ENCODE measurements at places on chromosomes 5 and 9.

- no peak for DNase-seq
Measured at GRCh38 chr9:107269681-107270080, 13.4 kb upstream of the RAD23B start.

GRCh38 chr9:109536859-109537258 is 38.8 kb upstream of the PTPN3 start:
- DNase-seq = no peak

DNA sequence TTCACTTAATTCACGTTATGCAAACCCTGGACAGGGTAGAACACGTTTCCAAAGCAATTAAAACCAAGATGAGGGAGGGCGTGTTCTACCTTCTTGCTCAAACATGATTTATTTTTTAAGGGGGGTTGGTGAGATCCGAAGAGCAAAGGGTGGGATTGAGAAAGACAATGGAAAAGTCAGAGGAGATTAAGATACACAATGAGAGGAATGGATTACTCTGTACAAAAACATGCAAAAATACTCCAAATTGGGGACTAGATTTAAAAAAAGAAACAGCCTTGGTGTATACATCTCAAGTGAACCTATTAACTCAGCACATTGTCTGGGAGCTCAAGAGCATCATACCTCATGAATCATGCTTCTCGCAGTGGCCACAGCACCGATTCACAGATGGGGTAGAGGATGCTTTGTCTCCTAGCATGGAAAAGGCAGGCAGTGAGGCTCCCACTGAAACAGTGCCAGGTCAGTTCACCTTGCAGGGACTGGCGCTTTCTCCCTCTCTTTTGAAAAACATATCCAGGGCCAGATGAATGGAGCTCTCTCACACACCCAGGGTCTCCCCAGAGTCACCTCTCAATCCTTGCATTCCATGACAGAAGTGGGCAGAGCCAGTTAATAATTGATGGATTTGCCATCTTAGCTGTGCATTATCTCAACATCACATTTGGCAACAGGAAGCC is 459.7 kb downstream of the BNC2 start:
- no peak for DNase-seq

DNA sequence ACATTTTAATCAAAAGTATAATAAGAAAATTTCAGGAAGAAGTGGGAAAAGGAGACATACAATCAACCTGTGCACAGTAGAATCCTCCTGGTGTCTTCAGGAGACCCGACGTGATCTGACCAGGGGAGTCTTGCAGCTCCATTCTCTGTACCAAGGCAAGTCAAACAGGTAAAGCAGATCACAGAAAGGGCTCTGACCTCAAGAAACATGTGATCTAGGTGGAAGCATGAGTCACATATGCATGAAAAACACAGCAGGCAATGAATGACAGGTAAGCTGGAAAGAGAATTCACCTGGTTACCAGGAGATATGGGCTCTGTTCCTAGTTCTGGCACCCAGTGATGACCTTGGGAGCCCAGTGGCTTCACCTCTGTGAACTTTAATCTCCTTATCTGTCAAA is 19.4 kb upstream of the FABP6 start:
- DNase-seq = no peak

DNA sequence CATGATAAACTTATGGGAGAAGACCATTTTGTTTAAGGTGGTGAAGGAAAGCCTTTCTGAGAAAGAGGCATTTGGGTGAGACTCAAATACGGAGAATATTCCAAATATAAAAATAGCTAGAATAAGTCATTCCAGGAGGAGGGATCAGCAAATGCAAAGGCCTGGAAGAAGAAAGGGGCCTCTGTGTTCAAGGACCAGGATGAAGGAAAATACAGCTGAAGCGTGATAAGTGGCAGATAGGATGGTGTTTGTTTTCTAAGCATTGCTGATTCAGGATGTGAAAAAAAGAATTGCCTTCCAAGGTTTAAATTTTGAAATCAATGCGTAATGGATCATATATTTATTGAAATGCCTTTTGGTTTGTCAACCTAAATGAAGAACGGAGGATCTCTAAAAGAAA is 59.4 kb upstream of the CAST start:
- DNase-seq = no peak
